ENCODE measurements at places on chromosomes 6 and 20.

DNA sequence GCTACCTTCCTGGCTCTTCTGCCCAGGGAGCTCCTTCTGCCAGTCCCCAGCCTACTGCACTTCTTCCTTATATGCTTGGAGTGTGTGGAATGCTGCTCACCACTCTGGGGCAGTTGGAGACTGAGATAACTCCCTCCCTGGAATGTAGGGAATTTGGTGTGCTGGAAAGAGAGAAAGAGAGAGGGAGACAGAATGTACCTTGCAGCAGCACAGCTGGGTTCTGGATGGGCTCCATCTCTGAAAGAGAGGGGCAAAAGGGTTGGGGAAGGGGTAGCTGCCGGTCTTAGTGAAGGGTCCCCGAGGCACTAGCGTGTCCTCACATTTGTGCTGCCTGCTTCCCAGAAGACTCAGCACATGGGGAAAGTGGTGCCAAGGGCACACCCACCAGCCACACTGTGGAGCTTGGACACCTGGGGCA lies 40.2 kb upstream of the DDR1 start:
- DNase-seq = peak; percentile 24

- DNase-seq = no peak
These were observed 7.9 kb downstream of the GNL1 start for GRCh38 chr6:30548375-30548774.

- DNase-seq = no peak
These were observed 41.2 kb downstream of the LYRM2 start for GRCh38 chr6:89597372-89597771.

GRCh38 chr20:63693083-63693732 lies 3.2 kb upstream of the TNFRSF6B start:
- no peak for DNase-seq

DNA sequence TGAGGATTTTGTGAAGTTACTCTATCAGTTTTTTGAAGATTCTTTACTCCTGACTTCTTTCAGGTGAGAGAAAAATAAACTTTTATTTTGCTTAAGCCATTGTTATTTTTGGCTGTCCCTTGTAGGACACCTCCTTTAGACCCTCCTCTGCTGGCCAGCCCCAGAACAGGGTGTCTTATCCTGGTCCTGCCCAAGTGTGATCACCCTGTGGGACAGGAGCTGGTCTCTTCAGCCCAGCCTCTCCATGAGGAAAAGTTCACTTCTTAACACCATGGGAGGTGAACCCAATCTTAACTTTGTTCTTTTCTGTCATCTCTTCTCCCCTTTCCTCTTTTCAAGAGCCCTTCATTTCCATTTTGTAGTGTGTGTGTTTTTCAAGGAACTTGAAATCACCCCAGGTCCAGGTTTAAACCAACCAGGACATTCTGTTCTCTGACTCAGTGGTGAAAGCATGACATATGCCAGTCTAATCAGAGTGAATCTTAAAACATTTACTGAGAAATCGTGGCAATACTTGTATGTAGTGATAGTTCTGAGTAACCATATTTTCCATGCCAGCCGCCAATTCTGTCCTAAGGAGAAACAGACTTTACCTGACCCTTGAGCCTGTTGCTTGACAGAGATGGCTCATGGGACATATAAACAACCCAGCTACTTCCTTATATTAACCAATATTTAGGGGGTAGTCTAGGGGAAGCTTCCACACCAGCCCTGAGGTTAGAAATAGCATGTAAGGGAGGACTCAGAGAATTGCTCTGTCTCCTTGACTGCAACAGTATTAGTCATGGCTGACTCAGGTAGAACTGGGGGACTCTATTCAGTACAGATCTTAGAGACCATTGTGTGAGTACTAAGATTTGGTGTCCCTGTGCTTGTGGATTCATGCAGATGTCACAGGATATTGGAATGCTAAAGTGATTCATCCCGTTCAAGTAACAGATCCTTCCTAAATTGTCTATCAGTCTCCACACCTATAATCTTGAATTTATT lies 48.8 kb downstream of the FLRT3 start:
- peak; percentile 69 for DNase-seq

GRCh38 chr6:14703586-14703985 lies 542.3 kb upstream of the JARID2 start:
- DNase-seq = peak; percentile 81

- DNase-seq = no peak
These were observed 40.3 kb downstream of the FYN start for GRCh38 chr6:111832833-111833418.

GRCh38 chr20:32516583-32517517 lies 68.3 kb downstream of the NOL4L start:
- no peak for DNase-seq

DNA sequence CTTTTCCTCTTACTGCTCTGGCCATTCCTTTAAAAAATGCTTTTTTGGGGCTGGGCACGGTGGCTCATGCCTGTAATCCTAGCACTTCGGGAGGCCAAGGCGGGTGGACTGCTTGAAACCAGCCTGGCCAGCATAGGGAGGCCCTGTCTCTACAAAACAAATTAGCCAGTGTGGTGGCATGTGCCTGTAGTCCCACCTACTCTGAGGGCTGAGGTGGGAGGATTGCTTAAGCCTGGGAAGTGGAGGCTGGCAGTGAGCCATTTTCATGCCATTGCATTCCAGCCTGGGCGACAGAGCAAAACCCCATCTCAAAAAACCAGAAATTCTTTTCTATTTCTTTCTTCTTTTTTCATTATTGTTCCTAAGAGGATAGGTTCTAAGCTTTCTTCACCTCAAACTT lies 36.9 kb upstream of the RNF144B start:
- no peak for DNase-seq

GRCh38 chr20:38199501-38200390 lies 34.7 kb upstream of the TGM2 start:
- no peak for DNase-seq

GRCh38 chr6:25404693-25405169 lies 125.6 kb downstream of the CARMIL1 start:
- no peak for DNase-seq

DNA sequence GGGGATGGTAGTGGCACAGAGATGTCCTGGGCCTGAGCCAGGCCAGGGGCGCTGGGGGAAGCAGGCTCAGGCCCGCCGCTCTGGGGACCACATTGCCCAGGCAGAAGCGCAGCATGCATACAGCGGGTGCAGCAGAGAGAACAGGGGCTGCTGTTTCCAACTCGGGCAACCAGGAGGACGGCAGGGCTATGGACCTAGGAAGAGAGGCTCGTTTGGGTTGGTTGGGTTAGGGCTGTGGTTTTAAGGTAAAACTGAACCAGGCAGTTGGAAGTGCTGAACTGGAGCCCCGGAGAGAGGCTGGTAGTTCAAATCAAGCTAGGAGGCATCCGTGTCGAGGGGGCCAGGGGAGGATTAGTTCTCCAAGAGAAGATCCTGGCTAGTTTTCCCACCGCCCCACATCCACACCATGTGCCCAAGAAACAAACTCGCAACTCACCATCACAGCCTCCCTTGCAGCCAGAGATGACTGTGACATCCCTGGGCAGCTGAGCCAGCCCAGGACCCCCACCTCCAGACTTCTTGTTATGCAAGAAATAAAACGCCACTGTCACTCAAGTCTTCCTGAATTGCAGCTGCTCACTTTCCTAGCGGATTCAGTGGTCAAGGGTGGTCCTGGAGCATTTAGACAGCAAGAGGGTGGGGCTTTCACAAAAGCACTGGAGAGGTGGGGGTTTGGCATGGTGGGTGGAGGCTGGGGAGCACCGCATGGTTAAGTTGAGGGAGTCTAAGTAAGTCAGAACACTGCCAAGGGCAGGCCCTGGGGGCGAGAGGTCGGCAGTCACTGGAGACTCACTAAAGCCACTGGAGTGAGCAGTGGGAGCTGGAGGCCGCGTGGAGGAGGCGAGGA lies 161.2 kb downstream of the GRM4 start:
- DNase-seq = no peak

All from brain microvascular endothelial cell (primary cell).